ENCODE measurements at places on chromosomes 2 and 18.

DNA sequence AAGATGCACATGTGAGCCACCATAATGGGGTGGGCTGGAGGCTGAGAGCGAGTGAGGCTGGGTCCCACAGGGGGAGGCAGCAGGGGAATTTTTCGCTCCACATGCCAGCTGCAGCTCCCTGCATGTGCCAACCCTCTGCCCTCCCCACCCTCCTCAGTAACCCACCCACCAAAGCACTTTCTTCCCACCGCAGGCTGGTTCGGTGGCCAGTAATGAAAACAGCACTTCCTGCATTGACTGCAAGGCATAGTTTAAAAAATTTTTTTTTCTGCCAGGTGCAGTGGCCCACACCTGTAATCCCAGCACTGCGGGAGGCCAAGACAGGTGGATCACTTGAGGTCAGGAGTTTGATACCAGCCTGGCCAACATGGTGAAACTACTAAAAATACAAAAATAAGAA, 147.5 kb upstream of the TTC39C start:
- no peak for DNase-seq

- no peak for DNase-seq
Measured at GRCh38 chr2:28096421-28096820, 205.9 kb downstream of the BABAM2 start.

DNA sequence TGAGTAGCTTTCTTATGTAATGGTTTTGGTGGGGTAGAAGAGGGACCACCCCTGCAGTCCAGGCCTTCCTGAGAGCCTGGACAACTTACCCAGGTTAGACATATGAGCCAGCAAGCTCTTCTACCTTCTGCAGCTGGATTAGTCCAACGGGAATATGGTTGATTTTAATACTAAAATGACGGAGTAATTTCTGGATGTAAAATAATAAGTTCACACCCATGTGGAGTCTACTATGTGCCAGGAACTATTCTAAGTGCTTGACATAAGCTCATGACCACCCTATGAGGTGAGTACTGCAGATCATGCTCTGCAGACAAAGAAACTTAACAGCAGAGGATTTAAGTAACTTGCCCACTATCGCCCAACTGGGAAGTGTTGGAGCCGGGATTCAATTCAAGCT, 45.5 kb downstream of the DPP4 start:
- DNase-seq: no peak

DNA sequence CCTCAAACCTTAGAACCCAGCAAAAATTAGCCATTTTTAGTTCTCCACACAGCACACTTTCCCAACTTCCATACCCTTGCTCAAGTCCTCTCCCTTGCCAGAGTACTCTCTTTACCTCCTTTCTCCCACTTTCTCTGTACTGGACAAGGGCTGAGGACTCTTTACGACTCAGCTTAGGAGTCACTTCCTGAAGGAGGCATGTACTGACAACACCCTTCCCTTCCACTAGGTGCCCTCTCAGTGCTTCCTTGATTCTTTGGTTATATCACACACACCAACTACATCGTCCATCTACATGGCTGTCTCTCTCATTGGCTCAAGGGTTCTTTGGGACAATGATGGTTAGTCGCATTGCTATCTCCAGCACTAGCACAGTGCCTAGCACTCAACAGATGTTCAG, 5.2 kb upstream of the C18orf63 start:
- no peak for DNase-seq

- no peak for DNase-seq
Measured at GRCh38 chr2:25620711-25621110, 52.7 kb downstream of the DTNB start.

DNA sequence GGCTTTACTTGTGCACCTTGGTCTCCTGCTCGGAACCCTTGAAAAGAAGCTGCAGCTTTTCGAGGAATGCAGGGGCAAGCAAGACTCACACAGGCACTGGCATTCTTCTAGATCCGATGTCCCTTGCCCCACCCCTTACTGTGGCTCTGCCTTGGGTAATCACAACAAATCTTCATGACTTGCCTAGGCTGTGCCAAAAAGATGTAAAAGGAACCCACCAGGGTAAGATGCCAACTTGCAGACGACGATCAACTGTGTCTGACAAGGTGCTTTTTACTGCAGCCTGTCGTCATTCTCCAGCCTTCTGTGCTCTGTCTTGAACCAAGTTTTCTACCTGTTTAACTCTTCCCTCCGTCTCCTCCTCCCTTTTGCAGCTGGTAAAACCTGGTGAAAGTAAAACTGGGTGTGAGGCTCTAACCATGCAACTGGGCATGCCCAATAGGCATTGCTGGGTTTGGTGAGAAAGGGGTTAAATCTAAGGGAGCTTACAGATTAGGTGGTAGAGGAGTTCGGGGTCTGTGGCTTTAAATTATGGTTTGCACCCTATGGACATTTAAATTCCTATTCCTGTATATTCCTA, 909 bp upstream of the NRXN1 start:
- DNase-seq: no peak

DNA sequence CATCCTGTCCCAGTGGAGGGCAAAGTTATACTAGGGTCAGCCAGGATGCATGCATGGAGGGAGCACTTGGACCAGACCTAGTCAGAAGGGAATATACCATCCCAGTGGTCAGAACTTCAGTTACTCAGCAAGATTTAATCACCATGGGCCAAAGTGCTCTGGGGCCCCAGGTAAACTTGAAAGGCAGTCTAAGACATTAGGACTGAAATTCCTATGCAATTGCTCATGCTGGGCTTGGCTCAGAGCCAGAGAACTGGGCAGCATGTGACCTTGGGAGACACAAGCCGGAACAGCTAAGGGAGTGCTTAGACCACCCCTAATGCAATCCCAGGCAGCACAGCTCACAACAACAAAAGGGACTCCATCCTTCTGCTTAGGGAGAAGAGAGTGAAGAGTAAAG, 401.3 kb downstream of the KCNJ3 start:
- DNase-seq: no peak

GRCh38 chr2:120425014-120425413, 79.1 kb downstream of the INHBB start:
- DNase-seq: no peak

GRCh38 chr2:133887676-133888040, 319.4 kb upstream of the NCKAP5 start:
- DNase-seq: no peak

DNA sequence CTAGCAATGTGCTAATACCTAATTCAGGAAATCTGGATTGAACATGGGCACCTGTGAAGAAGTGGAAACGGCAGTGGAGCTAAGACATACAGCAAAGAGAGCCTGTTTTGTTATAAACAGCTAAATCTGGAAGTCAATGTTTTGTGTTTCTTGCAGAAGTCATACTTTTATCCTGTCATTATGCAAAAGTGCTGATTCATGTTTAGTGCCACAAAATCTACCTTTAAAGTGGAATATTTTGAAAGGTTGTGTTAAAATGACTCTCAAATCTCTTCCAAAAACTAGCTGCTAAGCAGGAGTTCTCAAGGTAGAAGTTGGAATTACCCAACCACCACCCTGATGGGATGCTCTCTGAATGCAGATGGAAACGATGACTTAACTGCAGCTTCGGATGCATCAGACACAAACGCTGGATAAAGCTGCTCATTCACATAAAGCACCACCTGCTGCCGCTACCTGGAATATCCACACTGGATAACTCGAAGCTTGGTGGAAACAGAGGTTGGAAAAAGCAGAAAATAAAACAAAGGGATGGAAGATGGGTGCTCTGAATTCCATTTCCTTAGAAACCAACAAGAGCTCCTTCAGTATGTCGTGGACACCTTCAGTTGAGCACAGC, 132.6 kb upstream of the ZNF236 start:
- no peak for DNase-seq

- peak; percentile 22 for DNase-seq
Measured at GRCh38 chr2:55168221-55169154, 63.6 kb downstream of the CLHC1 start.

DNA sequence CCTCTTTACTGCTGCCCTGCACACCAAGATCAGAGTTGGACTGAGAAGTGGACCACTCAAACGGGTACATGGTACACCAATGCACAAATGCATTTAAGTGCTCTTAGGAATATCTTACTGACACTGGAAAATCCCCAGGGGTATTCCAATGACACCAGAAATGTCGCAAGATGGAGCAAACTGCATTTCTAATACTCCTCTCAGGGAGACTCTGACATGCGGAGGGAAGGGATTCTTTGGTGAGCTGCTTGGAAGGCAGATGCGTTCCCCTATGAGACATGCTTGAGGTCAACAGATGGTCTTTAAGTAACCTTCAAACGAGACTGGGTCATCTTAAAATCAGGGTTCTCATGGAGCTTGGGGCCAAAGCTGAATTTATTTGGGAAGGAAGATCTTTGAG, 521.8 kb upstream of the TCF4 start:
- DNase-seq: no peak

DNA sequence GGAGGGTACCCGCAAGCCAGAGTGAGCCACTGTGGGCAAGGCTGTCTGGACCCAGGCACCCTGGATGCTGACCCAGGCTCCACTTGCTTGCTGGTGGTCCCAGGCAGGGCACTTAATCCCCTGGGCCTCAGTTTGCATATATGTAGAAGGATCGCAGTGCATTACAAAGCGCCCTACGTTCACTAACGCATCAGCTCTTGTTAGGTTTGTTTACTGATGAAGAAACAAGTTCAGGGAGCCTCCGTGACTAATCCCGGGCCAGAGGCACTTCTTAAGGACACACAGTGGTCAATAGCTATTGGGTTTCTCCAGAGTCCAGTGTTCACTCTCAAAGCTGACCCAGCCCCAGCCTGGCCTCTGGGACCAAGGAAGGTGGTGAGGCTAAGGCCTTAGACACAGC, 70.2 kb downstream of the LBH start:
- DNase-seq: no peak
